ENCODE measurements at places on chromosomes 6 and 20. TPM values are rescaled to one million over a fixed set of nuclear protein-coding genes. Genes with fewer than 3 reads are reported as not detected.

GRCh38 chr6:158568549-158568948 is 8.7 kb downstream of the TMEM181 start:
- H3K4me3 ChIP-seq, result no peak overlapping the region
- H3K4me1 ChIP-seq, result peaks cover 67% of the 10 kb centered on the region
- no peak overlapping the region for H3K27ac ChIP-seq
- H3K36me3 ChIP-seq, result no peaks in the 10 kb centered on the region
- no peak for DNase-seq

DNA sequence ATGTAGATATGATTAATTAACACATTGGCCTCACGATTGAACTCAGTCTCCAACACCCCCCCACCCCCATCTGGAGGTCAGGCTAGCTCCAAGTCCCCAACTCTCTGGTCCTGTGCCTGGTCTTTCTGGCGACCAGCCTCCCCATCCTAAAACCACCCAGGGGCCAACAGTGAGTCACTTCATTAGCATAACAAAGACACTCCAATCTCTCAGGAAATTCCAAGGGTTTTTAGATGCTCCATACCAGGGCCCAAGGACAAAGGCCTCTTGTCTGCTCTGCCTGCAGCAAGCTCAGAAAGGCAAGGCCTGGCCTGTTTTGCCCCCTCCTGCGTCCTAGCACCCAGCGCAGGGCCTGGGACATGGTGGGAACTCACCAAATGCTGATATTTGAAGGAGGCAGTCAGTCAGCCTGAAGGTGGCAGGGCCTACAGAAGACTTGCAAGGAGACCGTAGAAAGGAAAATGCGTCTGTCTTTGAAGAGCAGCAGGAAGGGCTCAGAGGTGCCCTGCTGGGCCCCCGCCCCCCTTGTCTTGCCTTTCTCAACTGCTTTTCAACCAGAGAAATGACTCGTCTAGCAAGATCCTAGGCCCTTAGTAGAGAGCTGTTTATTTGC is 184.7 kb downstream of the CDH4 start:
- no peaks in the 10 kb centered on the region for H3K4me1 ChIP-seq
- H3K27me3 ChIP-seq, result no peaks in the 10 kb centered on the region
- no peak for DNase-seq
- no peak overlapping the region for H3K4me3 ChIP-seq

- DNase-seq, result no peak
- no peak overlapping the region for H3K27ac ChIP-seq
- H3K4me1 ChIP-seq, result no peaks in the 10 kb centered on the region
- no peaks in the 10 kb centered on the region for H3K36me3 ChIP-seq
- no peaks in the 10 kb centered on the region for H3K27me3 ChIP-seq
These were observed 69.4 kb upstream of the PRL start for GRCh38 chr6:22366214-22366613.

DNA sequence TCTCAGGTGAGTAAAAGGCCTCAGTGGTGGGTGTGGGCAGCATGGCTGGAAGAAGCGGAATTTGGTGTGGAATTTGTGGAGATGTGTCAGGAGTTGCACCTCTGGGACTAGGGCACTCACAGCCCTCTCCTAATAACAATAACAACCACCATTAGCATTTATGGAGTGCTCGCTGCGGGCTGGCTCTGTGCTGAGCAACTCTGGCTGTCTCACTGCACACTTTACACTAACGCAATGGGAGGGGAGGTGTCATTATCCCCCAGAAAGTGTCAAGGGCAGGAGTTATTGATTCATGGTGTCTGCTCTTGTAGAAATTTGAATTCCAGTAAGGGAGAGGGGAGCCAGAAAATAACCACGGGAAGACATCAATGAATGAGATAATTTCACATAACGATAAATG is 22.7 kb upstream of the SCRT2 start:
- no peaks in the 10 kb centered on the region for H3K27me3 ChIP-seq
- no peak for DNase-seq
- no peaks in the 10 kb centered on the region for H3K36me3 ChIP-seq
- peaks cover 13% of the 10 kb centered on the region for H3K4me1 ChIP-seq
- no peak overlapping the region for H3K4me3 ChIP-seq

- no peaks in the 10 kb centered on the region for H3K27me3 ChIP-seq
- H3K4me1 ChIP-seq, result no peaks in the 10 kb centered on the region
- no peaks in the 10 kb centered on the region for H3K36me3 ChIP-seq
These were observed 126.0 kb upstream of the PMEPA1 start for GRCh38 chr20:57835588-57836455.

DNA sequence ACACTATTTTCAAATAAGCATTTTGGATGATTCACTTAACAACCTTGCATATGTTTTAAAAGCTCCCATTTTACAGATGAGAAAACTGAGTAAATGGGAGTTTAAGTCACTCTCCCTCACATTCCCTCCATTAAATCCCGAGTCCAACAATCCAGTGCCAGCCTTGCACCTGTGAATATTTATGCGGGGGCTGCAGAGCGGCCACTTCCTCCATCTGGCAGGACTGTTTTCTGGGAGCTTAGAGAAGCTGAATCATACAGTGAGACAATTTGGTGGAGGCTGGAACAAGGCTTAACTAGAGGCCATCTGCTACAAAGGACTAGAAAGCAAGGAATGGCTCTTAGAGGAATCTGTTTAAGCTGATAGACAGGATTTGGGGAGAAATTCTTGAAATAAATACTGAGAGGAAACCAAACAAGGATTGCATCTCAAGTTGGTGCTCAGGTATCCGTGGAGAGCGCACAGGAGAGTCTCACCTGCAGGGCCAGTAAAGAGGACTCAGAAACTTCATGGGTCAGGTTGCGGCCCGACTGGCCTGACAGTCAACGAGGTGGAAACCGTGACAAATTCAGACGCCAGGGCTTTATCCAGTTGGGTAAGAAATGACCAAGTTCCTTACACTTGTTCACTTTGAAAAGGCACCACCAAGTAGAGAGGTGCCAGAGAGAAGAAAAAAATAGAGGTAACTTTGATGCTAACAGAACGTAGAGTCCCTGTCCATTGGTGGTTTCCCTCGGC is 478.5 kb downstream of the QKI start:
- no peaks in the 10 kb centered on the region for H3K36me3 ChIP-seq
- H3K4me3 ChIP-seq, result no peak overlapping the region
- no peak for DNase-seq
- H3K4me1 ChIP-seq, result no peaks in the 10 kb centered on the region

DNA sequence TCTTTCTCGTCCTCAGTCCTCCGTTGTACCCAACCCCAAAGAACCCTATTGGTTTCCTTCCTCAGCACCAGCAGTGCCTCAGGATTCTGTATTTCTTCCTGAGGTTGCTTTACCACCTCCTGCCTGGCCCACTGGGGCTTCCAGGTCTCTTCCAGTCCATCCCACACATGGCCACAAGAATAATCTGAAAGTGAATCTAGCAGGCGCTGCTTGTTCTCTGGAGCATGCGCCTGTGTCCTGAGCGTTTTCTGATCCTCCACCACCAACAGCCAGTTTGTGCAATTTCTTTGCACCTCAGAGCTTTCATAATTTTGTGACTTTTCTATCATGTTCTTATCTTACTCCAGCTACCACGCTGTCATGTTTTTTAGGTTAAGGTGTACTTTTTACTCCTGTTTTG is 11.6 kb upstream of the HSP90AB1 start:
- H3K4me3 ChIP-seq, result no peak overlapping the region
- DNase-seq, result no peak
- peak overlapping the region; percentile 99 for H3K27ac ChIP-seq
- no peaks in the 10 kb centered on the region for H3K36me3 ChIP-seq

DNA sequence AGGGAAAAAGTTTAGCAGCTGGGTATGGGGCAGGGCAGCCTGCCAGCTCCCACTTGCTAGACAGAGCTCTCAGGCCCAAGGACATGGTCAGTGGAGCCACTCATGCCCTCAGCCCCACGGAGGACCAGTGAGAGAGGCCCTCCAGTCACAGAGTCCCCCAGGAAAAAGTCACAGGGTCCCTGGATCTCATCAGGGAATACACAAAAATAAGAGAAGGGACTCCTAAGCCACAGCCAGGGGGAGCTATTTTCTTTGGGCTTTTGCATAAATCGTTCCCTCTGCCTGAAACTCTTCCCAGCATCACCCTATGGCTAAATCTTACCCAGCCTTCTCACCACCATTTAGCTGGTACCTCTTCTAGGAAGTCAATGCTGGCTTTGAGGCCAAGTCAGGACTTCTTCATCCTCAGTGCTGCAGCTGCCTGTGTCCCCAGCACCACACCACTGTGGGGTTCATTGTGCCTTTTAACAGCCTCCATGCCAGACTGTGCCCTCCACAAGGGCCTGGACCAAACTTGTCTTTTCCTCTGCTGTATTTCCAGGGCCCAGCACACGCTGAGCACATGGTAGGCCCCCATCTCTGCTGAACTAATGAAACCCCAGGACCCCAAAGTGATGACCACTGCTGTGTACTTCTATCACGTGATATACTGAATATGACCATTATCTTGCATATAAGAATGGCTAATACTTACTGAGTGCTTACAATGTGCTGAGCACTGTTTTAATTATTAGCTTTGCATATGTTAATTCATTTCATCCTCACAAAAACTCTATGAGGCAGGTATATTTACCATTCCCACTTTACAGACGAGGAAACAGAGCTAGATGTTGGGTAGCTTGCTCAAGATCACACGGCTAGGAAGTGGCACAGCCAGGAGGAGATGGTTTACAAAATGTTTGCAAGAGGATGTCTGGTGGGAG is 2.0 kb downstream of the ZNF335 start:
- H3K4me1 ChIP-seq, result peaks cover 26% of the 10 kb centered on the region
- H3K27me3 ChIP-seq, result no peaks in the 10 kb centered on the region
- peak; percentile 46 for DNase-seq
- H3K36me3 ChIP-seq, result peaks cover 6% of the 10 kb centered on the region
- H3K27ac ChIP-seq, result peak overlapping the region; percentile 16

GRCh38 chr6:45386501-45386900 is 8.8 kb upstream of the SUPT3H start:
- no peaks in the 10 kb centered on the region for H3K4me1 ChIP-seq
- no peak overlapping the region for H3K4me3 ChIP-seq
- DNase-seq, result no peak
- no peaks in the 10 kb centered on the region for H3K27me3 ChIP-seq
- H3K27ac ChIP-seq, result no peak overlapping the region
- H3K36me3 ChIP-seq, result no peaks in the 10 kb centered on the region

GRCh38 chr6:11409371-11409770 is 128.2 kb upstream of the TMEM170B start:
- H3K36me3 ChIP-seq, result no peaks in the 10 kb centered on the region
- H3K27me3 ChIP-seq, result no peaks in the 10 kb centered on the region
- no peaks in the 10 kb centered on the region for H3K4me1 ChIP-seq
- no peak overlapping the region for H3K4me3 ChIP-seq
- no peak overlapping the region for H3K27ac ChIP-seq

DNA sequence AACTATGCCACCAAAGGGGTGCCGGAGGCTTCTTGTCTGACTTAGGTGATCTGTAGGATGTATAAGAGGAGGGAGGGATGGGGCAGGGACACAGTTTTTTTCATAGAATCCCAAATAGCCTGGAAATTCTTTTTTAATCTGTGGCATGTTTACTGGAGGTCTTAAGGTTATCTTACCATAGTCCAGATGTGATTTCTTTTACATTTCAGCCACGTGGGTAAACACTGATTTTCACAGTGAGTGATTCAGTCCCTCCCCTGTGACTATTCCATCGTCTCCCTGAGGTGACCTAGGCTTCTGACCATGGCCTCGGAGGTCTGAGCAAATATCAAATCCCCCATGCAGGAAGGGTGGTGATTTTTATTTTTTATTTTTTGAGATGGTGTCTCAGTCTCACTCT is 67.7 kb downstream of the AKAP12 start:
- peaks cover 9% of the 10 kb centered on the region for H3K4me1 ChIP-seq
- H3K36me3 ChIP-seq, result no peaks in the 10 kb centered on the region
- H3K4me3 ChIP-seq, result no peak overlapping the region

GRCh38 chr20:39458452-39458851 is 496.3 kb downstream of the DHX35 start:
- no peaks in the 10 kb centered on the region for H3K4me1 ChIP-seq
- no peaks in the 10 kb centered on the region for H3K36me3 ChIP-seq
- no peak overlapping the region for H3K27ac ChIP-seq

GRCh38 chr6:70289299-70289698 is 13.6 kb downstream of the COL9A1 start:
- H3K36me3 ChIP-seq, result no peaks in the 10 kb centered on the region
- H3K4me3 ChIP-seq, result no peak overlapping the region
- H3K4me1 ChIP-seq, result no peaks in the 10 kb centered on the region
- H3K27me3 ChIP-seq, result no peaks in the 10 kb centered on the region

GRCh38 chr20:7031222-7031621 is 263.7 kb downstream of the BMP2 start:
- H3K4me3 ChIP-seq, result no peak overlapping the region
- H3K4me1 ChIP-seq, result no peaks in the 10 kb centered on the region
- H3K27ac ChIP-seq, result no peak overlapping the region
- H3K27me3 ChIP-seq, result no peaks in the 10 kb centered on the region
- no peak for DNase-seq

DNA sequence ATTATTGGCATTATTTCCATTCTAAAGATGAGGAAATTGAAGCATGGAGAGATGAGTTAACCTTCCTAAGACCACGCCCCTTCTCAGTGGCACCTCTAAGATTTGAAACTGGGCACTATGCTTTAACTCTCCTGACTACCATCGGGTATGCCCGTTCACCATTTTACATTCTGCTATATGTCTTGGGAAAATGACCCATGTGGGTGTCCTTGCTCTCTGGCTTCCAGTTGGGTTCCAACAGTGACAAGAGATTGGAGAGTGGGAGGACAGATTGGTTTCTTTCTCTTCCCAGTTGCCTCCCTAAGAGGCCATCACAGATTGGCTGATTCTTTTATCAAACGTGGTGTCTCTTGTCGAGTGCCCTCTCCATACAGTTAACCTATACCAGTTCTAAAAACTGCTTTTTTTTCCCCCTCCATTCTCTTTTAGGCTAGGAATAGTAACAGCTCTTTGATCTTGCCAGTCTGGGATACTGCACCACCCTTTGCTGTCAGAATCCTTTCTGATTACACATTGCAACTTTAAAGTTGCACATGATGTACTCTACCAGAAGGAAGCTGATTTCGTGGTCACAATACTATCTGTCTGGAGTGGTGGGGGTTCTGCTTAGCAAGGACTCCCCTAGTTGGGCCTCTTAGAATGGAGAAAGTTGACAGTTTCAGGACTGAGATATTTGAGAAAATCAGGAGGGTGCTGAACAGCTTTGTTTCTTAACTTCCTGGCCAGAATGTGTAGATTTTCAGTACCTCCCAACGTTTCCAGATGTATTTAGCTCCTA is 88.0 kb upstream of the ELOVL5 start:
- H3K36me3 ChIP-seq, result no peaks in the 10 kb centered on the region
- peaks cover 7% of the 10 kb centered on the region for H3K4me1 ChIP-seq
- no peak for DNase-seq
- no peaks in the 10 kb centered on the region for H3K27me3 ChIP-seq
- no peak overlapping the region for H3K4me3 ChIP-seq

DNA sequence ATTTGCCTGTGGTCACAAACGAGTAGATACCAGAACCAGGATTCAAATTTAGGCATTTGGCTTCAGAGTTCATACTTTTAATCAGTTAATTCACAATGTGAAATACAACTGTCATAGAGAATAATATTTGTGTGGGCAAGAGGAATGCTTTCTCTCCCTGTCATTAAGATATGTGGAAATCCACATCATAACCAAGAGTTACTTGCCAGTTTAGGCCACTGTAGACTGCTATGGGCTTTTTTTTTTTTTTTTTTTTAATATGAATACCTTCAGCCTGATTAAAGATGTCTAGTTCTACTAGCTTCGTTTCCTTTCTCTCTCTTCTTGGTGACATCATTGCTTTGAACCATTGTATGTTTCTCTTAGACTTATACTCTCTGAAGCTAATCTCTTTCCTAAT is 244.9 kb downstream of the ZFAND3 start:
- H3K4me1 ChIP-seq, result no peaks in the 10 kb centered on the region
- H3K27ac ChIP-seq, result no peak overlapping the region
- DNase-seq, result no peak

SIRPA gene
- 15.0 TPM for total RNA-seq

SOX12 gene
- total RNA-seq, result 17.1 TPM

THBS2 gene
- 9.6 TPM for total RNA-seq

MAS1 gene
- total RNA-seq, result not detected

BHLHE23 gene
- total RNA-seq, result not detected

TMEM170B gene
- 3.0 TPM for total RNA-seq

SEC23B gene
- 29.0 TPM for total RNA-seq

All from body of pancreas (tissue), 4 donors.